ENCODE measurements at places on chromosomes 5 and 9.

- DNase-seq: no peak
Observed at GRCh38 chr9:133844398-133844784, 106.2 kb upstream of the SARDH start.

DNA sequence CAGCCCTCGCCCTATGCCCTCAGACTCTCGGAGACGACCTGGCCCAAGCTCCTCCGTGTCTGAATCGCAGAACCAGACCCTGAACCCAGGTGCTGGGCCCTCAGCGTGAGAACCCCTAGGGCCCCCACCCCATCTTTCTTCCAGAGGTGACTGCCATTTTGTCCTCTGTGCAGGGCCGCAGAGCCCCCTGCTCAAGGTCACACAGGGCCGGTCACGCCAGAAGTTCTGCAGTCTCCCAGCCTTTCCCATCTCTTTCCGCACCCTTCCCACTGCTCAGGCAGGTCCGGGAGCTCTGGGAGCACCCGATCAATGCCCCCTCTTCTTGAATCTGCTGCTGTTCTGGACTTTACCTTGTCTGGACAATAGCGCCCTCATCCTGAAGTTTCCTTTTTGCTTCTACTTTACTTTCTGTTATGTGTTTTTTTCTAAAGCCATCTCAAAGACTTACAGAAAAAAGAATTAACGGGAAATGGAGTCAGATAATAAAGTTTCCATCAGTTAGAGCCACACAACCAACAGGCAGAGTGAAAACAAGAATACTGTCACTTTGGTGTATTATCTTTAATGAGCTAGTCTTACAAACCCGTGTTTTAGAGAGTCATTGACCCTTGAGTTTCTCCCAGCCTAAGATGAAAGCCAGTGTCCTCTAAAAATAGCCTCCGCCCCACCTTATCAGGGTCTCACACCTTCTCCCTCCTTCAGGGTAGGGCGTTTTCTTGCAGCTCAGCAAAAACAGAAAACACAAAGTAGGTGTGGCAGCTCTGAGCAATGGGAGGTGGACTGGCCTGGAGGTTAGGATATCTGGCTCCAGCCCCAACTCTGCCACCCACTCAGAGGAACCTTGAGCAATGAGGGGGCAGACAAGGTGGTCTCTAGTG is 1.8 kb downstream of the TMOD1 start:
- DNase-seq: no peak

DNA sequence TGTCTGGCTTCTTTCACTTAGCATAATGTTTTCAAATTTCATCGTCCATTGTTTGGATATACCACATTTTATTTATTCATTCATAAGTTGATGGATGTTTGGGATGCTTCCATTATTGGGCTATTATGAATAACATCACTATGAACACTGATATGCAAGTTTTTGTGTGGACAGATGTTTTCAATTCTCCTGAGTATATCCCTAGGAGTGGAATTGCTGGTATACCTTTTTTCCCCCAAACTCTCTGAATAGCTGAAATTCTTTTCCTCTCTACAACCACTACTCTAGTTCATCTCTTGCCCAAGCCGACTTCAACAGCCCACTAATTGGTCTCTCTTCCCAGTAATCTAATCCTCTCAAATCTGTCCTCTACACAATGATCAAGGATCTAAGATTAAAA is 4.7 kb upstream of the ZFR start:
- DNase-seq: no peak

GRCh38 chr9:27408001-27408400 is 111.1 kb upstream of the EQTN start:
- no peak for DNase-seq

- no peak for DNase-seq
Observed at GRCh38 chr5:36682499-36682898, 76.1 kb downstream of the SLC1A3 start.

DNA sequence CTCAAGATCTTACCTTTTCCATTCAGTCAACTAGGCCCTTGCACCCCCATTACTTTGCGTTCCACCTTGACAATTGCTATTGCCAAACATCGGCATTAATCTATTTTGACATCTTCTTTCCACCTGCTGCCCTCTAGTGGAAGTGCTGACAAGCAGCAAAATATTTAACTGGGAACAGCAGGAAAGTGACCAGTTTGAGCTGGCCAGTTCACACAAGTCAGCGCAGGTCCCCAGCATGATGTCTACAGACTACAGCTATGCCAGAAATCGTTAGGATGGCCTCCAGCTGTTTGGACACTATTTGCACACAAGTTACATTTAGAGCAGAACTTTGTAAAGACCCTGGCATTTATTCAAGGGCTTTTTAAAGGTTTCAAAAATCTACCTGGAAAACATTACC is 160.1 kb downstream of the GHR start:
- peak; percentile 4 for DNase-seq

DNA sequence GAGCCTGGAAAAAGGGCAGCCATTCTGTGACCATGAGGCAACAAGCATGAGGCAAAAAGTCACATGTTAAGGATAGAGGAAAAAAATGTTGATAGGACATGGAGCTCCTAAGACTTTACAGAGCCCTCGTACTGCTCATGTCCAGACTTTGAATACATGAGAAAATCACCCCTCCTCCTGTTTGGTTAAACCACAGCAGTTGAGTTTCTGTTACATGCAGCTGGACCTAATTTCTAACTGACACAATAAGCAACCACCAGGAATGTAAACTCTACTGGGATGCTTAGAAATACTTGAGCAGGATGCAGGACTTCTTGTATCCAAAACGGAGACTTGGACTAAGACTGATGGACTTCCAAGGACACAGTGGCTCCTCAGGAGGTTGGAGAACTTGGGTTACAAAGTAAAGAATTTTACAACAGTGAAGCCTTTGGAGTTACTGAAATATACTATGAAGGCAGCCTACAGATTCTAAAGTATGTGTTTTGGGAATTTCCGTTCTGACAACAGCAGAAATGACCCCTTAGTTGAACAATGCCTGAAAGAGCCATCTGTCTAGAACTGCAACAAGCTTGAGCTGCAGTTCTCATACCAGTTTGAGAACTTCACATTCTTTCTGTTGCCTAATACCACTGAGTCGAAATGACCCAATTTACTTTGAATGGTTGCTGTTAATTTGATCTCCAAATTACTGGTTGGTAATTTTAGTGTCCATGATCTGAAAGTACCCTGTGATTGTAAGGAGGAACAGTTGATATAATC is 268.9 kb downstream of the PIK3R1 start:
- DNase-seq: no peak

GRCh38 chr5:76082772-76083554 is at the start of gene SV2C:
Gene SV2C (plus strand): TSS chr5:76083383. CDS start chr5:76131751, 48,368 bp downstream.
- peak; percentile 23 for DNase-seq

DNA sequence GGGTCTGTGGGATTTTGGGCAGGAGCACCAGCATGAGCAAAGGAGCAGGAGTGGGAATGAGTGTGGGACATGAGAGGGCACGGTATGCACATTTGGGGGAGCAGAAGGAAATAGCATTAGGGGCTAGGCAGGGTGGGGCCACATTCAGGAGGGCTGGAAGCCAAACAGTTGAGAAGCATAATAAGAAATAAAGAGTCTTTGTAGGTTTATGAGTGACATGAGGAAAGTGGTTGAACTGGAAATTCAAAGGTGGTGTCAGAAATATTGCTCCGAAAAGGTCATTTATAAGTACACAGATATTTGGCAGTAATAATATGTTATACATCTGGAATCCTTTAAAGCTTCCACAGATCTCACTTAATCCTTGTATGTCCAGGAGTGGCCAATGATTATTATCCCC is 26.4 kb downstream of the ARHGEF28 start:
- no peak for DNase-seq

DNA sequence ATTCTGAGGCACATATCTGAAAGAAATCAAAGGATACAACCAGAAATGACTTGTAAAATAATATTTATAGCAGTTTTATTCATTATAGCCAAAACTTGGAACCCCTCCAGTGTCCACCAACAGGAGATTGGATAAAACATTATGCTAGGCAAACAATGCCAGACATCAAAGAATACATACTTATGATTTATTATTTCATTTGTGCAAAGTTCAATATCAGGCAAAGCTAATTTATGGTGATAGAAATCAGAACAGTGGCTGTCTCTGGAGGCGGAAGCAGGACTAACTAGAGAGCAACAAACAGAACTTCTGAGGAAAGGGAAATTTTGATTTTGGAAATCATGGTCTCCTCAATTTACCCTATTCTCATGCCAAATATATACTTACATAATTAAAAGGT is 193.1 kb downstream of the ICE1 start:
- no peak for DNase-seq

- DNase-seq: no peak
Observed at GRCh38 chr9:127753622-127754021, 18.5 kb upstream of the TOR2A start.

- no peak for DNase-seq
Observed at GRCh38 chr5:81052325-81052724, 92.2 kb downstream of the RASGRF2 start.

GRCh38 chr9:33082128-33082527 is 5.7 kb upstream of the SMU1 start:
- no peak for DNase-seq

GRCh38 chr5:82162573-82162972 is 115.6 kb downstream of the RPS23 start:
- DNase-seq: no peak

DNA sequence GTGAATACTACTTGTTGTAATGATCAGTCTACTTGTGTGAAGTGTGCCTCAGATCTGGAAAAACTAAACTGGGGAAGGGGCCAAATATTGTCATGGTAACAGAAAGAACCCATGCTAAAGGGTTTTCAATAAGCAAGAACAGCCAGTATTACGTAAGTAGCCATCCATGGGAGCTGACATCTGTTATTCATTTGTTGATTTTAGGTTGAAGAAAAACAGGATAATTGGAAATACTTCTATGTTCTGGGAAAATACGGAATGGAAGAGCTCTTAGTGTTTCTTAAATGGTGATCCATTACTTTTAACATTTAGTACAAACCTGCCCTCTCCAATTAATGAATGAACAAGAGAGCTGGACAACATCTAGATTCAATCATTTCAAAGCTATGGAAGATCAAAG is 485.8 kb downstream of the NTRK2 start:
- no peak for DNase-seq

DNA sequence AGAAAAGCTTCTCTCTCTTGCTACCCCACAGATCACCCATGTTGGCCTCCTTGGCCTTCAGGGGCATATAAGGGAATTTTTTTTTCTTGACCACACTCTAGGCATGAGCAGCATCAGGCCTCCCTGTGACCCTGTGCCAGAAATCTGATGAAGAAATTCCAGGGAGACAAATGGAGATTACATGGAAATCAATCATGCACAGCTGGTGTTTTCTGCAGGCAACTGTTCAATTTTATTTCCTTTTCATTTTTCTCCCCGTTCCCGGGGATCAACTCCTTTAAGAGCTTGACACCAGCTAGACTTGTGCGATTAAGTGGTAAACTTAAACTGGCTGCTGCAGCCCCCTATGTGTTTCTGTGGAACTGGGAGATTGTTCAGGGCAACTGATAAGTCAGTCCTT is 59.3 kb downstream of the GALNT10 start:
- no peak for DNase-seq

- no peak for DNase-seq
Observed at GRCh38 chr5:137695651-137696428, 40.0 kb downstream of the KLHL3 start.

- peak; percentile 57 for DNase-seq
Observed at GRCh38 chr9:137453643-137454081, 5.5 kb downstream of the NSMF start.

DNA sequence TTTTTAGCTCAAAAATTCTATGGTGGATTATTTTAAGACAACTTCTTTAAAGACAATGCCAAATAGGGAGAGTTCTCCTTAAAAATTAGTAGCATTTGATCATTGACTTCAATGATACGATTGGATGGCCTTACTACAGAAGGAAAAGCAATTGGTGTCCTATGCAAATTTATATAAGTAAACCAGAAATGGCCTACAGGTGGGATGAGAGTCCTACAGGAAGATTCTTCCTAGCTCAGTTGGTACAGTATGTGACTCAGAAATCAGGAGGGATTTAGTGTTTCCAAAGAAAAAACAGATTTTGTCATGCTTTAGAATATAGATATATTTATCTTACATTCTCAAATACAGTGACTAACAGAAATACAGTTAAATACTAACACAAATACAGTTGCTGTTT is 6.5 kb downstream of the ANKRA2 start:
- no peak for DNase-seq

- DNase-seq: no peak
Observed at GRCh38 chr5:125050926-125051325, 304.5 kb upstream of the ZNF608 start.

GRCh38 chr5:113451797-113452196 is 17.0 kb upstream of the TSSK1B start:
- DNase-seq: no peak

DNA sequence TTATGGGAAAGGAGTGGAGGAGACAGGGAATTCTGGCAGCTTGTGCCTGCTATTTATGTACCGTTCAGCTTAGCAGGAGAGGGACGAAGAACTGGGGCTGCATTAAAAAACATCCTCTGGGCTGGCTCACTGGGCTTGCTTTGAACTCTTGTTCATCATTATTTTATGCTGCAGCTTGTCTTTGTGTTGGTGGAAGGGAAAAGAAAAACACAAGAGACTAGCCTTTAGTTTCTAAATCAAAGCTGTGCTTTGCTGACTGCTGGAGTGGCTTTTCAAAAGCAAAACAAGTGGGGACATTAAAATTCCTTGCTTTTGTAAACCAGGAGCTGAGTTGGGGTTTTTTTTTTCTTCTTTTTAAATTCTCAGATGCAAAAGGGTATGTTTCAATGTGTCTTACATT is 5.9 kb upstream of the RGMB start:
- no peak for DNase-seq

GRCh38 chr9:120198027-120198426 is 381.9 kb downstream of the CDK5RAP2 start:
- no peak for DNase-seq

DNA sequence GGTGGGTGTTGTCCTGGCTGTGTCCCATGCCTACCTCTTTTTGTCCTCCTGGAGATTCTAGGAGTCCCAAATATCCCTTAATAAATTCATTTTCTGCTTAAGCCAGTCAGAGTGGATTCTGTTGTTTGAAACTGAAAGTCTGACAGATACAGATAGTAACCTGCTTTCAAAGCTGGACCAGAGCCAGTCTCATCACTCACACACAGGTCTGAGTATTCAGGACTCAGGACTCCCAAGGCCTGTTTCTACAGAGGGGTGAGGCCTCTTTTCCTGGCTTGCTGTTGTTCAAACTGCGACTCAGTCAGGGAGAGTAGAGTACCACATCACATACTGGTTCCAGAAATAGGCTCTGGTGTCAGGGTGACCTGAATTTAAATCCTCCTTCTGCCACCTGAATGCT is 190.1 kb downstream of the PAX5 start:
- DNase-seq: no peak

- no peak for DNase-seq
Observed at GRCh38 chr5:98795243-98795642, 21.8 kb downstream of the RGMB start.

DNA sequence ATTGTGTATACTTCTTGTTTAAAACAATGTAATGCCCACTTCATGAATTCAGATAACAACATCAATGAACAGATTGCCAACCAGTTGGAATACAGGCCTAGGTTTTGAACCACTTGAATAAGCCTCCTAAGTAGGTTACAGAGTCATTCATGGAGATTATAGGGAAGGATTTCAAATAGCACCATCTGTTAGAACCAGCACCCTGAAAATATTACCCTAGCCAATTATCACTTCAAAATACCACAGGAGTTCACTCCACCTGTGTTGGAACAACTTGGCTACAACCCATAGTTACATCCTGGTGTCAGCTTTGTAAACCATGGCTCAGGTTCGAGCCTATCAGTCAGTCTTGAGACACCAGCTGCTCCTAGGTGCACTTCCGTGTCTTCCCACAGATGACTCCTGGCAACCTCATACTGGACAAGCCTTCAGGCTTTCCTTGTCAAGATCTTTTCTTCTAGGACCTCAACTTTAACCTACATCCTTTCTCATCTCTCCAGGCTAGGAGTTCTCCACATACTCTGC is 350.0 kb downstream of the DEPDC1B start:
- DNase-seq: no peak

All from stimulated activated CD4-positive, alpha-beta T cell treated with anti-CD3 and anti-CD28 coated beads, Interleukin-4, amount 100 ng/mL, for 4 hours (primary cell).